ENCODE measurements at places on chromosomes 6 and 20.
A peak's percentile ranks its signal among the peaks of the same experiment; 100 is the strongest.

DNA sequence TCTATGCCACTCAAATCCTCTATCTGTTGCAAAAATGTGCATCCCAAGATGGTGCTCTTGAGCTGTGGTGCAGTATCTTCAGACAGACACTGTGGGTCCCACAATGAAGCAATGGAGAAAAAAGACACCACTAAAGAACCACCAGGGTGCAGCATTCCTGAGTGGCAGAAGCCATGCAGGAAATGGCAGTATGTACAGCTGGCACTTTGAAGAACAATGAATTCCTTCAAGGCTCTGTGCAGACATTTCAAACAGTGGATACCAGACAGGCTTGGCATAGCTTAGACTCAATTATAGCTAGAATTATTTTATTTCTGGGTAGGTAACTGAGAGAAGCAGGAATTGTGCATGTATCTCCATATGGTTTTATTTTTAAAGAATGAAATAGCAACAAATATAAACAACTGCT lies 24.0 kb upstream of the HDAC2 start:
- DNase-seq, result peak; percentile 59

DNA sequence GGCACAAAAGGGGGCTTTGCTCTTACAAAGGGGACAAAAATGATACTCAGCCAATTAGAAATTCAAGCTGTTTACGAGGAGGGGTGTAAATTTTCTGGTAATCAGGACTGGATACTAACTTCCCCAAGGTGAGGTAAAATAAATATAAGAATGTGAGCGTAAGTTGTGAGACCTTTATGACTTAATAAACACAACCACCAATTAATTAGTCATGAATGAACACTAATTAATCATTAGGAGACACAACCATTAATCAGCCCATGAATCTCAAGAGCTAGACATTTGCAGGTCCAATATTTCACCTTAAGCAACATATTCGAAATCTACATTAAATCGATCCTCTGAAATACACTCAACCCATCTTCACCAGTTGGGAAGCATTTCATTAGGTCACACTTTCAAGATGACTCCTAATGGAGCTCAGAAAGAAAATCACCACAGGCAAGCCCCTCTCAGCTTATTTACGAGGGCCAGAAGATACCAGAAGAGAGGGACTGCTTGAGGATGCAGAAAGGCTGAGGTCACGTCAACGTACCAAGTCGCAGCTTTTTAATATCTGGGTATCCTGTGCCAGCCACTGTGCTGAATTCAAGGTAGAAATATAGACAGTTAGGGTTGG lies 2.7 kb downstream of the ADTRP start:
- DNase-seq, result no peak

DNA sequence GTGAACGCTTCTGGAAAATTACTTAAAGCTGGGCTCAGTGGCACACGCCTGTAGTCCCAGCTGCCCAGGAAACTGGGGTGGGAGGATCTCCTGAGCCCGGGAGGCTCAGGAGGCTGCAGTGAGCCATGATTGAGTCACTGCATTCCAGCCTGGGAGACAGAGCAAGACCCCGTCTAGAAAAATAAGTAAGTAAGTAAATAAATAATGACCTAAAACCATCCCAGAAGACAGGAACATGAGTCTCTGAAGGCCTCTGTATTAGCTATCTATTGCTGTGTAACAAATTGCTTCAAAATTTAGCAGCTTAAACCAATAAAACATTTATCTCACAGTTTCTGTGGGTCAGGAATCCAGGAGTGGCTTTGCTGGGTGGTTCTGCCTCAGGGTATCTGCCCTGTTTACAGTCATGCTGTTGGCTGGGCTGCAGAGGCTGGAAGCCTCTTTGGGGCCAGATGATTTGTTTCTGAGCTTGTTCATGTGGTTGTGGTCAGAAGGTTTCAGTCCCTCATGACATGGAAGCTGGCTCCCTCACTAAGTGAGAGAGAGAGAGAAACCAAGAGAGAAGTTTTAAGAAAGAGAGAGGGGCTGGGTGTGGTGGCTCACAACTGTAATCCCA lies 48.4 kb upstream of the NCOA3 start:
- peak; percentile 32 for DNase-seq

DNA sequence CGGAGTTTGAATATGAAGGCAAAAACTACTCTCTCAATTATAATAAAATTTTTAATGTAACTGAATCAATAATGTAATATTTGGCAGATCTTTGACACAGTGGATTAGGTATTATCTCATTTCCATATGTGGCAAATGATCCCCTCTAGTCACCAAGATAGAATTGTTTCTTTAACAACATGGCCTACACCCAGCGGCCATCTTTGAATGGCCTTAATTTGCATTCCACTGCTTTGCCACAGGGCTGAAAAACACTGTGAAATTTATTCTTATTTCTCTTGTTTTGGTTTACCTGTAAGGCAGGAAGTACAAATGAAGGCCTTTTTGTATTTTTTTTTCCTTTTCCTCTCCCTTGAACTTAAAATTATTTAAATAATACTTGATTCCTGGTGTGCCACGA lies 162.6 kb upstream of the SCGN start:
- no peak for DNase-seq

- no peak for DNase-seq
Measured at GRCh38 chr6:82893889-82894652, 171.6 kb downstream of the UBE3D start.

GRCh38 chr6:20746024-20746423 lies 211.8 kb downstream of the CDKAL1 start:
- no peak for DNase-seq

GRCh38 chr6:56387621-56388414 lies 140.4 kb upstream of the COL21A1 start:
- no peak for DNase-seq

DNA sequence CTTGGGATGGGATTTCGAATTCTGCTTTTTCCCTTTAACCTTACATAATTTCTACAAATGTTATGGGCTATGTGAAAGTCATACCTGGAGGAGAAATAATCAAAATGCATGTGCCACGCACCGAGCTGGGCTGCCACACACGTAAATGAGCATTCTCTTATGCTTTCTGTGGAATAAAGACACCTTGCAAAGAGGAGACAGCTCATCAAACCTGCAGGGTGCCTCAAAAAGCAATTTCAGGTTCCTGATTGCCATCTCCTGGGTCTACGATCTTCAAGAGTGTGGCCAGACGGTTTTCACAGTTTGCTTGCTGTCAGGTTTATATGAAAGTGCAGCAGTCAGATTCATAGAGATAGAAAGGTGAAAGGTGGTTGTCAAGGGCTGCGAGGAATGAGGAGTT lies 36.6 kb downstream of the DUSP22 start:
- no peak for DNase-seq

- no peak for DNase-seq
Measured at GRCh38 chr6:52632011-52632410, 38.9 kb upstream of the TMEM14A start.

- no peak for DNase-seq
Measured at GRCh38 chr6:114327074-114327473, 15.7 kb downstream of the HS3ST5 start.

DNA sequence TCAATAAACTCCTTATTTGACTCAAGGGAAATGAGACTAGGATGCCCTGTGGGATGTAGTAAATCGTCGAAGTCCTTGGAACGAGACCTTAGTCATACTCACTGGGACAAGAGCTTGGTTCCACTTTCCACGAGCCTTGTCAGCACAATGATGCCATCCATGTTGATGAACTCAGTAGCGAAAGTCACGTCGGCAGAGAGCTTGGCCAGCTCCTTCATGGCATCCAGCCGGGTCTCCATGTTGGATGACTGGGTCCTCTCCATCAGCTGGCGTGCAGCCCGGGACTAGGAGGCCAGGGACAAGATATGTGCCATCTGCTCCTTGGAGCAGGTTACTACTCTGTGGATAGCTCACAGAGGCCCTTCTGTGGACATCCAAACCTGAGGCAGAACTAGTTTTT lies 17.5 kb downstream of the ELMO2 start:
- peak; percentile 18 for DNase-seq

DNA sequence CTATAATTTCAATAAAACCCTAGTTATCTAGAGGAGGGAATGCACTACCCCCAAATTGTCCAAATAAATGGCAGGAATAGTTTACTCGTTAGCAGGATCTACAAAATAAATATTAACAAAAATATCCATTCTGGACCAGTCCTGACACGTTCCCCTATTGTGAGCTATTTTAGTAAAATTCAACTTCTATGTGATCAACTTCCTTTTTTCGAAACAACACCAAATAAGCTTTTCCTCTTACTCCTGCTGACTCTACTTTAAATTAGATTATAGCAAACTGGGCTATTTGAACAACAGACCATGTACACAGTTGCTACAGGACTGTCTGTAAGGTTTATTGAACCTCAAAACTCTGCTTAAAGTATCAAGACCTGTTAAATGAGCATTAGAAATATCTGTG lies 154.3 kb downstream of the IPCEF1 start:
- peak; percentile 78 for DNase-seq

- DNase-seq, result no peak
Measured at GRCh38 chr6:121816906-121817540, 381.6 kb downstream of the GJA1 start.

DNA sequence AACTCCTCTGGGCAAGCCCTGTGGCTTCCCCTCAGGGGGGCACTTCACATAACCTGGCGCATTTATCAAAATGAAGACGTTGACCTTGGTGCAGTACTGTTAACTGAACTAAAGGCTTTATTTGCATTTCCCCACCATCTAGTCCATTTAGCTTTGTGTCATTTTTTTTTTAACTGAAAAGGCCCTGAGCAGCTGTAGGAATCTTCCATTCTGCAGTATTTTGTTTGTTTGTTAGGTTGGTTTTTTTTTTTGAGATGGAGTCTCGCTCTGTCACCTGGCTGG lies 10.7 kb downstream of the TMEM181 start:
- DNase-seq, result no peak

DNA sequence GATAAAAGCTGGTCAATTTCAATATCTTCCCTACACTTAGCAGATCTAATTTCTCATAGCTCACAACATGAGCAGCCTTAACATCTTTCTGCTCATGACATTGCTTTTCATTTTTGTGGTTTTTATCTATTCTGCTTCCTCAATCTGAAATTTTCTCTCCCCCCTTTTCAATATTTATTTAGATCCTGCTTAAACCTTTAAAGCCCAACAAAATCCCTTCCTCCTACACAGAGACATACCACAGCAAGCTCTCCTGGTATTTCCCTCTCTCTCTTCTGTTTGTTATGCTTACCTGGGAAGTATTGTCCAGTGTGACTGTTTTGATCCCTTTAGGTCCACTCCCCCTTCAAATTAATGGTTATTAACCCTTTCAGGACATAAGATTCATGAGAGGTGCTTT lies 582.5 kb downstream of the RFPL4B start:
- DNase-seq, result no peak

- DNase-seq, result peak; percentile 21
Measured at GRCh38 chr20:36482044-36482473, 59.3 kb upstream of the MYL9 start.

DNA sequence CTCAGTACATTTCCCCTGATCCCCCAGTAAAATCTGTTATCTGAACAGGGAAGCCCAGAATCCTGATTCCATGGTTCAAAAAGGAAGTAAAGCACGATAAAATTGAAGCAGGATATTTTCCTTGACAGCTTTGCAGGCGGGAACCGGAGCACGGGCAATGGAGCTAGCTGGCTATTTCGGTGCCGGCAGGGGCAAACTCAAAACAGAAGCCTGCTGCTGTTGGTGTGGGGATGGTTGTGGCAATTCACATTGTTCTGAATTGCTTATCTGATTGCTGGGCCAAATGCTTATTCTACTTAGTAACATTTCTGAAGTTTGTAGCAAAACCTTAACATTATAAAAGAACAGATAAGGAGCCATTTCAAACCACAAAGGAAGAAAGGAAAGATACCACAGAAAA lies 172.4 kb downstream of the MMS22L start:
- no peak for DNase-seq

- DNase-seq, result no peak
Measured at GRCh38 chr20:14498772-14499171, 161.4 kb upstream of the FLRT3 start.

DNA sequence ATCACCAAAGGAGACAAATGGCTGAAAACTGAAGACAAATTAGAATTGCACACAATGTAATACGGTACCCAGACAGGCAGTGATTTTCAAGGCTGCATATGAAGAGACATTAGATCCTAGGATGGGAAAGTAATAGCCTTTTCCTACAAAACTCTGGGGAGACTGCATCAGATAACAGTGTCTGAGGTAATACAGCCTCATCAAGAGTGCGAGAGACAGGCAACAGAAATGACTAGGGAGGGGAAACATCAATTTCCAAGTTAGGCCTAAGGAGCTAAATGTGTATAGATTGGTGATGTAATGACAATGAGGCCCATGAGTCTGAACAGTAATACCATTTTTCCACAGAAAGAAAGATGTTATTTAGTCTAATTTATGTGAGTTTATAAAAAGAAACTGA lies 200.3 kb downstream of the HTR1B start:
- no peak for DNase-seq

GRCh38 chr6:50527985-50528384 lies 185.3 kb upstream of the TFAP2D start:
- DNase-seq, result no peak

DNA sequence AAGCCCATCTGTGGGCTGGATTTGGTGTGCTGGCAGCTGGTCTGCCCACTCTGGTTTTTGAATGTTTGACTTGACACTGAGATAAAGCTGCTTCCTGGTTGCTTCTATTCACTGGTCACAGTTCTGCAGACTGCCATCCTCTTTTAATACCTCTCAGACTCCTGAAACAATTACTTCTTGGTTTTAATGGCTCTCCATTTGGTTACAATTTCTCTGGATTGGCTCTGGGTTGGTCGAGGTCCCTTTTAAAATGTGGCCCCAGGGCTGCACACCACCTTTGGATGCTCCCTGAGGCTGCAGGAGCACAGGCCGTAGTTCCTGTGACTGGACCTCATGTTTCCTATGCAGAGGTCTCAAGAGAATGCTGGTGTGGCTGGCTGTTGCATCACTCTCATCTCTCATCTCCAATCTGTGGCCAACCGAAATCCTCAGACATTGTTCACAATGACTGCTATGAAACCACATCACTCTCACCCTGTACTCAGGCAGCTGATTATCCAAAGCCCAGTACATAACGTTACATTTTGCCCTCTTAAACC lies 98.5 kb downstream of the INSM1 start:
- DNase-seq, result no peak

DNA sequence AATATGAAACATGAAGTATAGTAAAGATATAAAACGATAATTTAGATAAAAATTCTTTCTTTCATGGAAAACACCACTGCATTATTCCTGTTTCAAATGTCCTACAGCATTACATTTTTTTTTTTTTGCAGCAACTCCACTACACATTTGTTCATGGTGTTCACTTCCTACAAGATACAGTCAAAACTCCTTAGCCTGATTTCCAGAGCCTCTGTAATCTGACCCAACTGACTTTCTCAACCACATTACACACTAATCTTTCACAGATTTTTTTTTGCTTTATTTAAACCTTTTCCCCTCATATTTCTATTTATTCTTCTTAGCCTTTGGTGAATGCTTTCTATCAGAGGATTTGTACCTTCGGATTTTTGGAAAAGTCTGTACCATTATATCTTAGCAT lies 176.5 kb upstream of the PDE7B start:
- no peak for DNase-seq

DNA sequence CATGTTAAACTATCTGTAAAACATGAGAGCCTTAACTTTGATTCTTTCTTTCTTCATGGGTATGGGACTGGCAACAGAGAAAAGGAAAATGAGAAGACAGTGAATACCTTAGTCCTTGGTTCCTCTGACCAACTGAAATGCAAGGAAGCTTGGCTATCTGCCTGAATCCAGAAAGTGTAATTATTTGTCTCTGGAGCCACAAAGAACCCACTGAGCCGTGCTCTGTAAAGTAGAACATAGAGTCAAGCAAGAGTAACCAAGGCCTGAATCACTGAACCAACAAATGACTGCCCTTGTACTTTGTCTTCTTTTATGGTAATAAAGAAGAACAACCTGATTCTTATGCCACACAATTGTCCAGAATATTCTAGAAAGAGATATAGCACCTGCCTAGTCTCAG lies 27.6 kb downstream of the PKHD1 start:
- DNase-seq, result no peak

GRCh38 chr20:6562111-6562510 lies 205.4 kb upstream of the BMP2 start:
- no peak for DNase-seq
